ENCODE measurements at places on chromosomes 12 and 14.

- no peak for DNase-seq
Measured at GRCh38 chr12:107329569-107330324, 236.4 kb upstream of the CRY1 start.

- peak; percentile 79 for DNase-seq
Measured at GRCh38 chr12:89529738-89530137, 3.9 kb upstream of the POC1B start.

GRCh38 chr12:27530157-27530922, 6.3 kb downstream of the PPFIBP1 start:
- DNase-seq = no peak

DNA sequence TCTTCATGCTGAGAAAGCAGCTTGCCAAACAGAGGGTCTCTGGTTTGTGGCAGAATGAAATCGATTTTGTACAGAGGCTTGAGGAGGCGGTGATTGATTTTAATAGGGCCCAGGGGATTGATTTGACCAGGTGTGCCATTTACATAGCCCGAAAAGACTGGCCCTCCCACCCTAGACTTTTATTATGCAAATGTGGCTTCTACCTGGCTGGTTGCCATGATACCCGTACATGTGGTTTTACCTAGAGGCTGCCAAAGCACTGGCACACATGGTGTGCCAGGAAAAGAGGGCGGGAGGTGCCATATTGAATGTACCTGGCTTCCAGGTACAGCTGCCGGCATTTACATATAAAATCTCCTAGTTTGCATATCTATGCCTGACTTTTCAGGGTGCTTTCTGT, 18.0 kb upstream of the GUCY2C start:
- no peak for DNase-seq

GRCh38 chr14:52080158-52080800, 11.4 kb upstream of the NID2 start:
- DNase-seq = no peak

- DNase-seq = no peak
Measured at GRCh38 chr14:54805070-54805444, 97.6 kb downstream of the GCH1 start.

Data from T47D (cell line).